NCI-H1436 (cell line): ENCODE measurements at places on chromosomes 16 and 17.

GRCh38 chr16:86353148-86353547, 157.2 kb upstream of the FOXF1 start:
- no peak for DNase-seq

- no peak for DNase-seq
Observed at GRCh38 chr17:48756830-48757251, 28.3 kb upstream of the HOXB13 start.

GRCh38 chr17:69593351-69593715, 178.8 kb downstream of the MAP2K6 start:
- DNase-seq, result no peak

DNA sequence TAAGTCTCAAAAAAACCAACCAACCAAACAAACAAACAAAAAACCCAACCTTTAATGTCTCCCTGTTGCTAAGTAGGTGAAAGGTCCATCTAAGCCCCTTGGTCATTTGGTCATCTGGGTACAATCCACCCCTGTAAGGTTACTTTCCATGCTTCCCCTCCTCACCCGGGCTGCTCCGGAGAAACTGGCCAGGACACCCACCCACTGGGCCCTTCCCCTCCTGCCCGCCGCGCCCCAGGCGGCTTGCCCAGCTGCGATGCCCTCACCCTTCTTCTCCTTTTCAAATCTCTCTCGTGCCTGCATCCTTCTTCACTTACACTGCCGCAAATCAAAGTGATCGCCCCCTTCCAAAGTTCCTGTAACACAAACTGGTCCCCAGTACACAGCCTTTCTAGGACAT, 2.0 kb downstream of the NTAN1 start:
- DNase-seq, result no peak

DNA sequence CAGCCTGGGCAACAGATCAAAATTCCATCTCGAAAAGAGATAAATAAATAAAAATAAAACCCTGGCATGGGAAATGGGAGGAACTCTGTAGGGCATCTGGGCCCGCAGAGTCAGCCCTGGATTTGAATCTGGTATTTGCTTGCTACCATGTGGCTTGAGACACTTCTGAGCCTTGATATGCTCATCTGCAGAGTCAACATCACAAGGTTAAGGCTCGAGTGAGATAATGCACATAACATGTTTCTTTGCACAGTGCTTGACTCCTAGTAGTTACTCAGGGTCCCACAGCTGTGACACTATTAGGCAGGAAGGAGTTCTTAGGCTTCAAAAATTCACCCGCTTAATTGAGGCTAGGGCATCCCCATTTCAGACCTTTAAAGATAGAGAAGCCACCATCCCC, 21.3 kb downstream of the CDK5RAP3 start:
- DNase-seq, result no peak

GRCh38 chr16:81424771-81425170, 19.8 kb upstream of the CMIP start:
- DNase-seq, result no peak

GRCh38 chr17:7426203-7426863, 917 bp downstream of the SPEM2 start:
- DNase-seq, result no peak

- DNase-seq, result no peak
Observed at GRCh38 chr16:50685462-50686063, 4.5 kb upstream of the SNX20 start.

- no peak for DNase-seq
Observed at GRCh38 chr16:81528256-81528655, 83.6 kb downstream of the CMIP start.
